ENCODE measurements at places on chromosomes 11 and 22.

DNA sequence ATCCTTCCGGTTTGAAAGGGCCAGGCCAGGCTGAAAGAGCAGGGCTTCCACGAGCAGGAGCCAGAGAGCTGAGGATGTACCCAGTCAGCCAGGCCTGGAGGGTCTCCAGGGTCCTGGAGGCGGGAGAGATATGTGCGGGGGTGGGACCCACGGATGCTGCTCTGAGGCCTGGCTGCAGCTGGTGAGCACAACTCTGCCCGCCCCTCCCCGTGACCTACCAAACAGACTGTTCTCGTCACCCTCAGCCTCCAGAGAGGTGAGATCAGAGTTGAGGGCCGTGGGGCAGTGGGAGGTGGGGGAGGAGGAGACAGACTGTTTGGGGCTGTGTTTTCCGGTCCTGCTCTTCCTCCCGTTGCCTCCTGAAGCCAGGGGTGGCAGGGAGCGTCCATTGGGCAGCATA, 42.2 kb downstream of the TRIOBP start:
- peak; percentile 58 for DNase-seq

- peak; percentile 58 for DNase-seq
Measured at GRCh38 chr22:44620129-44620840, 81.7 kb upstream of the PRR5 start.

- no peak for DNase-seq
Measured at GRCh38 chr11:8787372-8787771, 104.8 kb downstream of the RPL27A start.

- DNase-seq = no peak
Measured at GRCh38 chr11:17511571-17511970, 32.6 kb downstream of the USH1C start.

DNA sequence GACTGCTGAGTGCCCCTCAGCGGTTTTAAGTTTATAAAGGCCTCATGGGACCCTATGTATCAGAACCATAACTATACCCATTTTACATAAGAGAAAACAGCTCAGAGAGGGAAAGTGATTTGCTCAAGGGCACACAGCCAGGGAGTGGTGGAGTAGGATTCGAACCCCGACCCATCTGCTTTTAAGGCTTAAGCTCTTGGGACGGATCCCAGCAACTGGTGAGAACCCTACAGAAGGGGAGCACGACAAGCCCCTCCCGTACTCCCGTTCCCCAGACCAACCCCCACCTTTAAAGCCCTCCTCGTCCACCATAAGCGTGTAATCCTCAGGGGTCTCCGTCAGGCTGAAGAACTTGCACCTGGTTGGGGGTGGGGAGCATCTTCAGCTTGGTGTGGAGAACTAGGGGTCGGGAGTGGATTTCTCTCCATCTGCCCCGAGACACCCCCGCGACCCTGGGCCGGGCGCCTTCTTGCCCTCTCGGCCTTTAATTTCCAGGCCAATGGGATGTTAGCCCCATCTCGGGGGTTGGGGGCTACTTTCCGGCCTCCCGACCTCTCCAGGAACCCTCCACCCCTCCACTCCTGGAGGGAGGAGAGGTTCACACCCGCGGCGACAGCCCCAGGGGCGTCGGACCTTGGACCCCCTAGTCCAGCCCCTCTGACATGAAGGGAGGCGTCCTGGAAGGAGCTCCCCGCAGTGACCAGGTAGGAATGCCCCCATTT, 725 bp downstream of the CASTOR1 start:
- DNase-seq = no peak

DNA sequence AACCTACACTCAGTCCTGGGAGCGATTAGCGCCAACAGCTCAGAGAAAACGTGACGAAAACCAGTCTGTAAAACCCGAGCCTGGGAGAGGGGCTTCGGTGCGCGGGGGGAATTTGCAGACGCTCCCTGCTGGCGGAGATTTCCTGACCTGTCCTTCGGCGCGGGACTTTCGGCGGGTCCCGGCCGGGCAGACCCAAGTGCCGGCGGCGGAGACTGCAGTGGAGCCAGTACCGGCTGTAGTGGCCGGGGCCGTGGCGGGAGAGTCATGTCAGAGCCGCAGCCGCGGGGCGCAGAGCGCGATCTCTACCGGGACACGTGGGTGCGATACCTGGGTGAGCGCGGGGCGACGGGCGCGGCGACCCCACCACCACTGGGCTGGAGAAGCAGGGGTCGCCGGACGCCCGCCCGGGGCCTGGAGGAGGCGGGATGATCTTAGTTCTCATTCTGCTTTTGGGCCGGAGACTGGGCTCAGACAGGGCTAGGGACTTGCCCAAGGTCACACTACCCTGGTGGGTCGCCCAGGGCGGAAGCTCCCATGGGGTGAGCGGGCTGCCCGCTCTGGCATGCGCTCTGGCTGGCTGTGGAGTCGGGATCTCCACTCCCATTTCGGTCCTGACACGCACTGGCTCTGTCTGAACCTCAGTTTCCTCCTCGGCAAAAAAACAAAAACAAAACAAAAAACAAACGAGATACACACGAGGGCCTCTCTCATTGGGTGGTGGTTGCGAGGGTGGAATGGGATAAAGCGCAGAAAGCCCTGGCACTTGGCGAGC, at the start of gene MTFP1:
TSS of gene MTFP1 (plus strand) at position 153 of the 772 bp plus-strand sequence. CDS start at position 265, 112 bp downstream.
- peak; percentile 67 for DNase-seq

DNA sequence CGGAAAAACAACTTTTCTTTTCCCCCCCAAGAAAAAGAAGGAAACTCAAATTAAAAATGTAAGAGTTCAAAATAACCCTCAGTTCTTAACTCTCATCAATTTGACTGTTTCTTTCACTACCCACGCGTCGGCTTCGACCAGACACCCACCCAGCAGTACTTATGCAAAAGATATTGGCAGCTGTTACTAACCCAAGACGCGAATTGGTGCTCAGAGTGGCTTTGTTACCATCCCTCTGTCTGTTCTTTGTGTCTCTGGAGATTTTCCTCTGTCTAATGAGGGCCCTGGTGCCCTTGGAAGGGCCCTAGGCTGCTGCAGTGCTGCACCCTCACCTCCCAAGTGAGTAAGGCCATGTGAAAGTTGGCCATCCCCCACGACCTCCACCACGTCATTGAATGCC, 180.5 kb upstream of the NECTIN1 start:
- DNase-seq = no peak

GRCh38 chr22:22487059-22487458, 21.5 kb downstream of the ZNF280B start:
- no peak for DNase-seq

- no peak for DNase-seq
Measured at GRCh38 chr11:116409238-116409637, 363.5 kb downstream of the BUD13 start.

DNA sequence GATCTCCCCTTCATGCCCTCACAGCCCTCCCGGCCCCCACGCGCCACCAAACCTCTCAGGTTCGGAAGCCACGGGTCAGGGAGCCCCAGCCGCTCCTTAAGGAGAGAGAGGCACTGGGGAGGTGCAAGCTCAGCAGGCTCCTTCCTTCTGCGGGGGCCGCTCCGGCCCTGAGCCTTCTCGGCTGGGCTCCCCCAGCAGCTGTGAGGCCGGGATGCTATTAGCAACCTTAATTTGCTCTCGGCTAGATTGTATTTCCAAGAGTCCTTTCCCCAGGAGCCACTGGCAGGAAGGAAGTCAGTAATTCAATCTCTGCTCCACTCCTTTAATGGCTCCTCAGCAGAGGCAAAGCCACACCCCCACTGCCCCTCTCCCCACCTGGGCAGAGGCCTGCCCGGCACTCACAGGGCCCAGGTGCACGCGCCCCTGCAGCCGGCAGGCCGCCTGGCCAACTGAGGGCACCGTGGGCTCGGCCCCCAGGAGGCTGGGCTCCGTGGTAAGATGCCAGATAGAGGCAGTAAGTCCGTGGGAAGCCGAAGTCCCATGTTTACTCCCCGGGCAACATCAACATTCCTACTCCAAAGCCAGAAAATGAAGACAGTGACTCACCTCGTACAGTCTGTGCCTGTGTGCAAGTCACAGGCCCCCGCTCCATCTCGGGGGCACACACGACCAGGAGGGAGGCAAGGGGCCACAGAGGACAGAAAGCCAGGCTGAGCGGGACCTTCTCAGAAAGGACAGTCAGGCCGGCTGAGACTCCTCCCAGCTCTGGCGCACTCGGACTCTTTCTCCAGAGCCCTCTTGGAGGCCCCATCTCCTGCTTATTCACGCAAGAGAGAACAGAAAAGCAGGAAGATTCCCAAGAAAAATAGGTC, 5.2 kb downstream of the IGSF9B start:
- no peak for DNase-seq

GRCh38 chr11:79249295-79249993, 191.4 kb downstream of the TENM4 start:
- peak; percentile 44 for DNase-seq

DNA sequence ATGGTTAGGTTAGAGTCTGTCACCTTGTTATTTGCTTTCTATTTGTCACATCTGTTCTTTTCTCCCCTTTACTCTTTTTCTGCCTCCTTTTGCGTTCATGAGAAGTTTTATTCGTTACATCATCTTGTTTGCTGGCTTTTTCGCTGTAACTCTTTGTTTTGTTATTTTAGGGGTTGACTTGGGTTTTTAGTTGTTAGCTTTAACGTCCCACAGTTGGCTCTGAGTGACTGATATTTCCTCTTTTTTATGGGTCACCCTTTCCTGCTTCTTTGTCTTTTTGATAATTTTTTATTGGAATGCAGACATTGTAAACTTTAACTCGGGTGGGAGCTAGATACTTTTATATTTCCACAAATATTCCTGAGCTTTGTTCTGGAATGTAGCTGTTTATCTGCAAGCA, 13.3 kb upstream of the TNNT3 start:
- DNase-seq = no peak

GRCh38 chr11:110972640-110973039, 260.4 kb upstream of the ARHGAP20 start:
- peak; percentile 71 for DNase-seq

GRCh38 chr11:75667255-75667830, 1.5 kb downstream of the MAP6 start:
- no peak for DNase-seq

DNA sequence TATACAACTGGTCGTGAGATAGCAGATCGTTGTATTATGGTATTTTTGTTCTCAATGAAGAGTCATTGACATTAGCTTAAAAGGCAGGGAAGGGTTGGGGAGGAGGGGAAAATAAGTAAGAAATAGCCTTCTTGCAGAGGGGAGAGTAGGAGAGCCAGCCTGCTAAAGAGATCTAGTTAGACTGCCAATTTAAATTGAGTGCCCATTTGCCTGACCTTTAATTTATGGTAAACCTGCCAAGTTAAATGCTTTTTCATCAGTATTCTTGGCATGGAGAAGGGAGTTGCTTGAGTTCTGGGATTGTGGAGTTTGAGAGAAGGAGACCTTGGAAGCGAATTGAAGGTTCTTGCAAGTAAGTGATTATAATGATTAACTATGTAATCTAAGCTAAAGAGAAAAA, 89.0 kb downstream of the FAM83F start:
- no peak for DNase-seq

GRCh38 chr11:126308271-126308671, 4.4 kb downstream of the DCPS start:
- no peak for DNase-seq

DNA sequence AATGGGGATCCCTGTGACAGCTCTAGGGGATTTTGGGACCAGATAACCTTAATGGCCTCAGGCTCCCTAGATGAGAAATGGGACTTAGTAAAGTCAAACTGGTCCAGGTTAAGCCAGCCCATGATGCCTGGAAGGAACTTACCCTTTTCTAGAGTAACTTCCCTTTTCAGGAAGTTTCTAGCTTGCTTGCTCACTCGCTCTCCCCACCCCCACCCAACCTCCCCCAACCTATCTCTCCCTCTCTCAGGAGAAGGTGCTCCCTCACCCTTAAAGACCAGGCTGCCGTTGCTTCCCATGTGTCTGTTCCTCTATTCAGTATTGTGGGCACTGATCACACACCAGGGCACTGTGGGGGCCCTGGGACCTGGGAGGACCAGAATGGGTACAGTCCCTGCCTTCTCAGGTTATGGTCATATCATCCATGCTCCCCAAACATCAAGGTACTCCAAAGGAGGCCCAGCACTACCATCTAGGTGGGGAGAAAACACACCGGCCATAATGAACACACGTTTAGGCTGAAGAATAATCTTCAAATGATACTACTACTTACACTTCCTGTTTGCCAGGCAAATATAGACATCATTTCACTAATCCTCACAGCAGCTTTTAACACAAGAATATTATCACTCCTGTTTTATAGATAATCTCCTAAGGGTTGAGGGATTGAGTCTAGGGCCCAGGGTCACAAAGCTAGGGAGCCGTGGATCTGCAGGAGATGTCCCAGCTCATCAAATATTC, 18.2 kb downstream of the KCNQ1OT1 start:
- DNase-seq = no peak

Data from fibroblast of upper back skin (primary cell).